ENCODE measurements at places on chromosomes 6 and 20.

- DNase-seq, result no peak
These were observed 21.1 kb upstream of the GMPR start for GRCh38 chr6:16217156-16217721.

GRCh38 chr6:44045672-44046015 is 81.6 kb downstream of the MRPL14 start:
- DNase-seq, result peak; percentile 87

DNA sequence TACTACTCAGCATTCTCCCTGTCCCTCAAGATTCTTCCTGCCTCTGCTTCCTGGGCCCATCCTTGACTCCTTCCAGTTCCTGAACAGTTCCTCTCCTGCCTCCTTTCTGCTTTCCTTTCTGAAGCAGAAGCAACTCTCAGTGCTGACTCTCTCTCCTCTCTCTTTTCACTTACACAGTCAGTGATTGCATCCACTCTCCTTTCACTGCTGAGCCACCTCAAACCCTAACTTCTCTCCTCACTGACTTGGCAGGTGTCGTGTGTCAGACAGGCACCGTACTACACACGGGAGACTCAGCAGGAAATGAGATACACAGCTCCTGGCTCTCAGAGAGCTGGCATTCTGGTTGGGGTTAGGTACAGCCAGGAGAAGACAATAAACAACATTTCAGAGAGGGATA is 5.6 kb downstream of the ABHD16A start:
- no peak for DNase-seq

- DNase-seq, result no peak
These were observed 39.2 kb upstream of the RNF8 start for GRCh38 chr6:37314487-37315156.

GRCh38 chr6:123343836-123344235 is 292.9 kb downstream of the TRDN start:
- no peak for DNase-seq

- no peak for DNase-seq
These were observed 213.7 kb downstream of the SYNE1 start for GRCh38 chr6:152423216-152424103.

GRCh38 chr6:157479464-157480303 is 98.7 kb downstream of the ZDHHC14 start:
- no peak for DNase-seq

DNA sequence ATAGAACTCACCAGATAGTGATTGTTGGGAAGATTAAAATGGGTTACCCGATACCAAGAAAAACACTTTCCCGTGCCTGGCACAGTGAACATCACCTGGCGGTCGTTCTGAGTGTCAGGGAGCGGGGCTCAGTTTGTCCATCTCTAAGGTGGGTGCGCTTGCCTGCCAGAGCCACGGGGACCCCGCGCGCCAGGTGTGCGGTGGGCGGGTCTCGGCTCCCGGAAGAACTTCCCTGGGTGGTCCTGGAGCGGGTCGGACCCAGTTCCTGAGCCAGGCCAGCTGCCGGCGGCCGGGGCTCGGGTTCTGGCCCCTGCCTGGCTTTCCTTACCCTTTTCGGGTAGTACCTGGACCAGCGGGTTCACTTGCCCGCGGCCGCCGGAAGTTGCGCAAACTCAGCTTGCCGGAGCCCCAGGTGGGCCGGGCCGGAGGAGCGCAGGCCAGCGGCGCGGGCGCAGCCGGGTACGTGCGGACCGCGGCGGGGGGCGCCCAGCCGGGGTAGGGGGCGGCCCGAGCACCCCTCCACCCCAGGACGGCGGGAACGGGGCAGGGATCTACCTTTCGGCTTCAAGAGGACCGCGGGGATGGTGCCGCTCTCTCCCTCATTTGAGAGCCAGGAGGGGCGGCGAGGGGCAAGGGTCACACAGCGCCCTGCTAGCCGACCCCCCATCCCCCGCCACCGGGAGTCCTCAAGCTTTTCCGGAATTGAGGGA is 7.5 kb downstream of the FAM110A start:
- DNase-seq, result no peak

DNA sequence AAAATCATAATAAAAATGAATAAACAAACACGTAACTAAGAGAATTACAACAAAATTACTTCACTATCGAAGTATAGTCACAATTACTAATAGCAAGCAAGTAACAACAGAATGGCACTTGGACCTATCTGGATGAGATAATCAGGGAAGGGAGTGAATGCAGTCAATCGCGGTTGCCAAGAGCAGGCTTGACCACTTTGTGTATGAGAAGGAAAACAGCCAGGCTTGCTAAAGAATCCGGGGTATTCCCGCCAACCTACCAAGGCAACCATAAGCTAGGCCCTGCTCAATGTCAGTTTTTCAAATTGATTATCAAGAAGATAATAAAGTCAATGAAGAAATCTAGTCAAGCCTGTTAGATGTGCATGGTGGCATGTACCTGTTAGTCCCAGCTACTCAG is 39.7 kb downstream of the PXDC1 start:
- no peak for DNase-seq

DNA sequence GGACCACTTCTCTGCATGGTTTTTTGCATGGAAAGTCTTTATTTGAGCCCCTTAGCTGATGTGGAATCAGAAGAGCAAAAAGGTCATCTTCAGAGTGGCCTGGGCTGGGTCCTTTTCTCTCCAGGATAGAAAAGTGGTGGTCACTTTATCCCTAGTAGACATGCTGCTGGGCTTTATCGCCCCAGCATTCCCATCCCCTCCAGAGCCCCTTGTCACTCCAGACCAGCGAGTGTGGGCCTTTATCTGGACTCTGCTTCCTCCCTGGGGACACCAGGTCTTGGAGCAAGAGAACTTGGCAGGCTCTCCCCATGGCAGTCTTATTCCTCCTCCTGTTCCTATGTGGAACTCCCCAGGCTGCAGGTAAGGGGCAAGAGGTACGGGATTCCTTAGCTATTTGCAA is at the start of gene LY6G6F:
Gene LY6G6F, plus strand, starts transcription at position 268 of the 400 bp plus-strand sequence. Its CDS starts 41 bp downstream, at position 309.
- DNase-seq, result no peak

- DNase-seq, result no peak
These were observed 3.8 kb downstream of the ELOVL5 start for GRCh38 chr6:53344969-53345368.

DNA sequence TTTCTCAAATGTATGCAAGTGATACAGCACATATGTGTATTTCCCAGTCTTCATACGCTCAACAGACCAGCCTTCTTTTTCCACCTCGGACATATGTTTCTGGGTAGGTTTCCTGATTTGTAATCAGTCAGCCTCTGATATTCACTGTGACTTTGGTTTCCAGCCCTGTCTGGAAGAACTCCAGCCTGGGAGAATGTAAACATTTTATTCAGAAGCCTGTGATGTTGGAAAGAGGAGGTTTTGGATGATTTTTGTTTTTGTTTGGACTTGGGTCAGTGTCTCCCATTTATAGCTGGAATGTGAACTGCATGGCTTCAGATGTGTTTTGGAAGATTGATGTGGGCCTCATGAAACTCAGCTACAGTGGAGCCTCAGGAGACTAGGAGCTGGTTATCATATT is 172.2 kb upstream of the CENPW start:
- no peak for DNase-seq

- no peak for DNase-seq
These were observed 7.0 kb downstream of the COX7A2 start for GRCh38 chr6:75236630-75237029.

DNA sequence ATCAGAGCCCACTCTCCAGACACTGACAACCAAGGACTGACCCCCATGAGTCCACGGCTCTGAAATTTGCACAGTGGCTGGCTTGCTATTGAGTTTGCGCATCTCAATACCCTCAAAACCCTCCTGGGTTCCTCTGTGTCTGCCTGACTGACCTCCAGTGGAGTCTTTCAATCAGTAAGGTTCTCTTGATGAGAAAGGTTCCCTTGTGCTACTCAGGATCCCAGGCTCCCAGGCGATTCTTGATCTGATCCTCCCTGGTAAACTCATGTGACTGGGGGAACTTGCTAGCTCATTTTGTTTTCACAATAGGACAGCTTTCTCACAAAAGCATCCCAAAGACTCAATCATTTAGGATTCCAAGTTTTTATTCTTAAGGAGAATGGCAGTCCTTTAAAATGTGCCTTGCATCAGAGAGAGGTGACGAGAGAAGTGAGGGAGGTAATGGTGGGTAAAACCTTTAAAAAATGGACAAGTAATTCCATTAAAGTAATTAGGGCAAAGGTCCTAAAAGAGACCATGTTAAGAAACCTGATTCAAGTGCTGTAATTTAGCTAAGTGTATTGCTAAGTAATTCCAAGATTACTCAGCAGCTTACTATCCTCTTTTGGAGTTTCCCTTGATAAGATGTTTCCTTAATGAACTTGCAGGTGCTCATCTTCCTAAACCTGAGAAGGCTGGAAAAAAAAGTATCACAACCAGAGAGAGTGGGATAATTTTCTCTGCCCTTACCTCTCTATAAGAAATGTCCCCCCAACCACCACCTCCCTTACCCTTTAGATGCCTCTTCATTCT is 304.7 kb upstream of the SGK1 start:
- no peak for DNase-seq

- DNase-seq, result no peak
These were observed 20.4 kb upstream of the MEP1A start for GRCh38 chr6:46772762-46773161.

GRCh38 chr20:23115822-23116221 is 29.7 kb upstream of the CD93 start:
- DNase-seq, result no peak

GRCh38 chr6:48922837-48923236 is 540.2 kb downstream of the MMUT start:
- no peak for DNase-seq

DNA sequence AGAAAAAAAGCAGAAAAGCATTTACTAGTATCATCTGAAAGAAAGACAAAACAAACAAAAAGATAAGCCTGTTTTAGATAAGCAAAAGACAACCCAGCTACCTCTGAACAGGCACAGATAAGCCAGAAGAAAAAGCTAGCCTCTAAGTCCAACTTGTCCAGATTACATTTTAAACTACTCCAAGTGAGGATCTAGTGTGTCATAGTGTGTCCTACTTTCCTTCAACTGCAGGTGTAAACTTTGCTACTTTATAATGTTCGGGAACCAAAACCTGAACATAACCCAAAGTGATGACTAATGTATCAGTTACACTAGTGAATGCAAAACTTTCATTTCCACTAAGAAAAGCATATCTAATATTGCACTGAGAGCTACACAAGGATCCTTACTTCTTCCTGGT is 19.5 kb downstream of the ADNP start:
- no peak for DNase-seq

DNA sequence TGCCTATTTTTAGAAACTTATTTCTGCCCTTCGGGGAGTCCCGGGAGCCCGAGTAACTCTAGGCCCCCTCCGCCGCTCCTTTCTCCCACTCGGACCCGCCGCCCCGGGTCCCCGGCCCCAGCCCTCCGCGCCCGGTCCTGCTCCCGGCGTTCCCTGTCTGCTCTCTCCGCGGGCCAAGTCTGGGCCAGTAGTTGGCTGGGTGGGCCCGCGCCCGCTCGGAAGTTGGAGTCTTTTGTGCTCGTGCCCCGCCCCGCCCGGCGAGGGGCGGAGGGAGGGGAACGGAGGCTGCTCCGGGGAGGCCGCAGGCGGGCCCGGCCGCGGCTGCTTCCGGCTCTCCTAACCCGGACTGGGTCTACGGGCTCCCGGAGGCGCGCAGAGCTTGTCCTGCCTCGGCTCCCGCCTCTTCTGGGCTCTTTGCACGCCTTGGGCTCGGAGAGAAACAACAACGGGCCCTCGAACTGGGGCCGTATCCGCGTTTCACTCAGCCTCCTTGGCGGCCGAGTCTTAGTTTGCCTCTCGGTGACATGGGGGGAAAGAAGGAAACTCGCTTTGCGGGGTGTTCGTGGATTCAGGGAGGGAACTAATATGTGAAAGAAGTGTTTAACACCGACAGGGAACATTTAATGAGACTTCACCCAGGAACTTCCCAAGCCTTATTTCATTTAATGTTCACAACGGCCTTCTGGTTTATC is 657 bp downstream of the RALY start:
- peak; percentile 93 for DNase-seq

DNA sequence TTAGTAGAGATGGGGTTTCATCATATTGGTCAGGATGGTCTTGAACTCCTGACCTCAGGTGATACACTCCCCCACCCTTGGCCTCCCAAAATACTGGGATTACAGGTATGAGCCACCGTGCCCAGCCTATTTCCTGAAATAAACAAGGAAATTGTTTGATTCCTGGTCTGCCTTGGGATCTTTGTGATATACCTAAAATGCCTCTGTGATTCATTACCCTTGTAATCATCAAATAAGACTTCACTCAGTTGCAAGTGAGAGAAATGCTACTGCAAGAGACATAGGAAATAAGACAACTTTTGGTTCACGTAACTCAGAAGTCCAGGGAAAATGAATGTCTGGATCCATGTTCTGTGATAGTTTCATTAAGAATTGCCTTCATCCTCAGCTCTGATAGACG is 173.2 kb upstream of the MARCKS start:
- no peak for DNase-seq

DNA sequence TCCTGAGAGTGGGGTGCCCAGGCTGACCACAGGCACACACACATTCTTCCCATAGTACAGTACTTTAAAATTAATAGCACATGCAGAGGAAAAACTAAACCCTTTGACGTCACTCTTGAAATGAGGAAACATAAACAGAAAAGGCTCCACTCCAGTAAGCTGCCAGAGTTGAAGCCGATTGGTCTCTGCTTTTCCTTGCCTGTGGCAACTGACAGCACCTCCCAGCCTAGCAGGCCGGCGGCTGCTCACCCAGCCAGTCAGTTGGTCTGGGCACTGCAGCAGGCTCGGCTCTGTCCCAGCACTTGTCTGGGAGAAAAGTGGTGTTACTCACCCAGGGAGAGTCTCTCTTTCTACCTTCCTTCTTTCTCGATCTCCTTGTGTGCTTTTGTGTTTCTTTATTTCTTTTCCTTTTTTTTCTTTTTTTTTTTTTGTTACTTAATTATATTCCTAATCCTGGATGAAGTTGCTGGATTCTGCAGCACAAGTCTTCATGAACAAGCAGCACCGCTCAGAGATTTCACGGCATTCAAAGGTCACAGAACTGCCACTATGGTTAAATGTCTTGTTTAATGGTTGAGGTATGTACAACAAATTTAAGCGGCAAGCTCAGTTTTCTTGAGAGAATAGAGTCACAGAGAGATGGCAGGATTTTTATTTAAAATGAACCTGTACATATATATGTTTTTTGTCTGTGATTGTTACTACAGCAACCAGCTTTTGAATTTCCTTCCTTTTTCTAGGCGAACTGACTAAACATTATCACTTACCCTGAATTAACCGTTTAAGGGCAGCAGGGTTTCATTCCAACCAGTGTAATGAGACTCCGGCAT is at the start of gene PDE7B:
Gene PDE7B, plus strand, starts transcription at position 260 of the 830 bp plus-strand sequence.
- peak; percentile 87 for DNase-seq

DNA sequence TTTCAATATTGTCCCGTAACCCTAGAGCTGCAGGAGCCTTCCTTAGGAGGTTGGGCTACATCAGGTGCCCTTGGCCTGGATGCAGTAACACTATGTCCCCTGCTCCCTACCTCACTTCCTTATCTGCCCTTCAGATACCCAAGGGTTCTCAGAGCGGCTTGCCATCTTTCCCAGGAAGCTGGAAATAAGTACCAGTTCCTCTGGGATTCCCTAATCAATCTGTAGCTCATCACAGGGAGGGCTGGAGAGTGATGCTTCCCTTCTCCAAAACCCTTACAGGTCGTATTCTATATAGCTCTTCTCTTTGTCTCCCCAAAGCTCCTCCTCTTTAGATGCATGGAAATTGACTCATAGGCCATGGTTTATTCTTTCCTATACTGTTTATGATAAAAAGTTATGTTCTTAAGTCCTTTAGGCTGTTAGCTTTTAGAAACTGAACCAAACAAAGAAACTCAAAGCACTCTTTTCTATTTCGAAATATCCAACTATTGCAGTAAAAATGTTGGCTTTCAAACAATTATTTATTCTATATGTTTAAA is 4.2 kb downstream of the MYCT1 start:
- no peak for DNase-seq

- no peak for DNase-seq
These were observed 13.2 kb downstream of the CRYBG1 start for GRCh38 chr6:106373502-106374239.

GRCh38 chr20:40646361-40646760 is 42.7 kb downstream of the MAFB start:
- DNase-seq, result no peak
